Inflammatory macrophage treated with lipopolysaccharide for 4 hours (primary cell): ENCODE measurements at places on chromosomes 16 and 17.

DNA sequence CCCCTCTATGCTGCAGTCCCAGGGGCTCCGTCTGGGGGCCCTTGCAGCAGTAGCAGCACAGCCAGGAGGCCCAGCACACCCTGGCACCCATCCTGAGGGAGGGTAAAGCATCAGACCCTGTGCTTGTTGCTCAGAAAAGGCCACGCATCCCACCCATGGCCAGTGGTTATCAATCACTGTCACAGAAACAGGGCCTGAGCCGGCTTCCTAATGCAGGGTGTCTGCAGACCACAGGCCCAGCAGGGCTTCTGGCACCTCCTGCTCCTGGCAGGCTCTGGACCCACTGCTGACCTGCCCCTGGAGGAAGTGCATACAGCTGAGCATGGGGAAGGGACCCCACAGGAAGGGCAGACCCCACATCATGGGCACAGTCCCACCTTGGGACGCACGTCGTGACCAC lies 26.9 kb upstream of the CDH15 start:
- DNase-seq: no peak

GRCh38 chr16:2686912-2687507 lies 4.7 kb downstream of the KCTD5 start:
- DNase-seq: peak; percentile 83

DNA sequence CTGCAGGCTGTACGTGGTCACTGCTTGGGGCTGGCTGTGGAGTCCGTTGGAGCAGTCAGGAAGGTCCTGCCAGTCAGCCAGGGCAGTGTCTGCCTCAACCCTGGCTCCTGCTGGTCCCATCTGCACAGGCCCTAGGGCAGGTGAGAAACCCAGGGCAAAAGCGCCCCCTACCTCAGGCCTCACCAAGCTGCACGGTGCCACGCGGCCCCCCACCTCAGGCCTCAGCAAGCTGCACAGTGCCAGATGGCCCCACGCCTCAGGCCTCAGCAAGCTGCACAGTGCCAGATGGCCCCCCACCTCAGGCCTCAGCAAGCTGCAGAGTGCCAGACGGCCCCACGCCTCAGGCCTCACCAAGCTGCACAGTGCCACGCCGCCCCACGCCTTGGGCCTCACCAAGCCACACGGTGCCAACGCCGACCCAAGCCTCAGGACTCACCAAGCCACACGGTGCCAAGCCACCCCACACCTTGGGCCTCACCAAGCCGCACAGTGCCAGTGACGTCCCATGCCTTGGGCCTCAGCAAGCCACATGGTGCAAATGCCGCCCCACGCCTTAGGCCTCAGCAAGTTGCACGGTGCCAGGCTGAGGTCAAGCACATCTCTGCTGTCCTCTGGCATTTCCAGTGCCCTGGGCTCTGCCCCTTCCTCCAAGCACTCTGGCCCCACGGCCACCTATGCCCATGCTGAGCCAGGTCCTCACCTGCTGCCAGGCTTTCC lies 5.5 kb downstream of the TMEM204 start:
- DNase-seq: peak; percentile 5

DNA sequence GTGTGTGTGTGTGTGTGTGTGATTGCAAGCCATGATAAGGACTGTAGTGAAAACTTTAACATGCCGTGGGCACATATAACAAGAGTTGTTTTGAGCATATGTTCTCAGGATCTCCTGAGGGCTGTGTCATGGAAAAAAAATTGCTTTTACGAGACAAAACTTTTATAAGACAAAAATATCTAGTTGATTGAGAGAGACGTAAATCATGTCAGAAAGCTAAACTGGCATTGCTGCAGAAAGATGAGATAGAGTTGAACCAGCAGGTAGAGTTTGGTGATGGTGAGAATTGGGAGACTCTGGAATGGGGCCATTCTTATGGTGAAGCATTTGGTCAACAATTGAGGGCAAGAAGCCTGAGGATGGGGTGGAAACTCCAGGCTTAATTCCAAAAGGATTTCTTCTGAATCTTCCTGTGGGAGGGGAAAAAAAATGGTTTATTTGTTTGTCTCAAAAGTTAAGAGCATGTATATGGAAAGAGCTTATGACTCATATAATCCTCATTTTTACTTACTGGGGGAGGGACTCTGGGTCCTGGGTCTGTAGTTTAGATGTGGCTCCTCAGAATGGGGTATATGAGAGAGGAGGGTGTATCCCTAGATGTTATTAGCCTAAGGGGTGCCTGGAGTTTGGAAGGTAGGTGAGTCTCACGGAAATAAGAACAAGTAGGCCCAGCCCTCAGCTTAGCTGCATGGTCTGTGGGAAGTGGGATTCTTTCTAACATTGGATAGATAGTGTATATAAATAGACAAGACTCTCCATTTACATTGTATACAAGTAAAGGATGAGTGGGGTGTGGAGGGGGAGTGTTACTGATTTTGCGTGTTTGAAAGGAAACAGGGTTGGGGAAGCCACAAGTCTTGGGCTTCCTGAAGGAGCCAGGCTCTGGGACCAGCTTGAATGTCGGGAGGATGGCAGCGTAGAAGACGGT lies 7.1 kb downstream of the MINK1 start:
- DNase-seq: no peak

GRCh38 chr16:87075319-87075860 lies 241.8 kb downstream of the C16orf95 start:
- no peak for DNase-seq

- no peak for DNase-seq
Observed at GRCh38 chr16:3782566-3782965, 65.2 kb upstream of the TRAP1 start.

DNA sequence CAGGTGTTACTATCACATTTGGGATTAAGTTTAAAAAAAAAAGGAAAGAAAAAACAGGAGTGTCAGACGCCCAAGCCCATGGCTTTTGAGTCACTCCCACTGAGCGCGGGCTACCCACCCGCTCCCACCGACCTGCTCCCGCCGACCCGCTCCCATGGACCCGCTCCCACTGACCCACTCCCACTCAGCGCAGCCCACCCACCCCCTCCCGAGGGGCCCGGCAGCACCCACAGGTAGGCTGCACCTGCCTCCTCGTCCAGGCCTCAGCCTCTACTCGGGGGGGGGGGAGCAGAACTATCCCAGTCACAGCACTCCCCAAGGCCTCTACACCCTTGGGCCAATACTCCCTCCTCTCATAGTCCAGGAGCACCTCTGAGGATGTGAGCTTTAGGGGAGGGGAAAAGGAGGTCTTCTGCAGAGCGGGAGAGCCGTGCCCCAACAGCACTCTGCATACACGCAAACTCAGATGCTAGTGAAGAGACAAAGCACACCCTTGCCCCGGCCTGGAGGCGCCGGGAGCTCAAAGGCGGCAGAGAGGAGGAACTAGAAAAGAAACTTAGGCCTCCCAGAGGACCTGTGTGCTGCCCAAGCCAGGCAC lies 2.9 kb downstream of the CLUH start:
- DNase-seq: no peak

DNA sequence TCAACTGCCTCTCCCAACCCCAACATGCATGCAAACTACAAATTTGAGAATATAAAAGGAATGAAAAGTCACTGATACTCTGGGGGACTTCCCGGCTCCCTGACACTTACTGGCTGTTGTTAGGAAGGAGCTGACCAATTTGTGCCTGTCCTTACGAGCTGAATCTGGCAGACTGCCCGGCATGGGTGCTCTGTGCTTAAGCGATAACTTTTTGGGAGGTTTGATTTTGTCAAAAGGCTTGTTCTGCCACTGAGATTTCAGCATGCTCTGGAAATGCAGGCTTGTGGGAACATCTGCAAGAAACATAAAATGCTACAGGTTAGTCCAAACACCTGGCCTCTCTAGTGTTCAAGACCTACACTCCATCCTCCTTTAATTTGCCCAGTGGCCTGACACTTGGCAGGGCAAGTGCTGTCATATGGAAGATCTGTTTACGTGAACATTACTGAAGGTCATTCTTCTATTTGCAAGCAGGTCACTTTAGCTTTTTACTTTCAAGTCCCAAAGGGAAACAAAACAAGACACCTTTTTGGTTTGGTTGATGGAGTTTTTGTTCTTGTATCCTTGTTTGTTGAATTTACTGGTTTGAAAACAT lies 40.6 kb downstream of the STH start:
- DNase-seq: no peak

GRCh38 chr16:89602273-89602951 lies 11.0 kb upstream of the DPEP1 start:
- peak; percentile 70 for DNase-seq

DNA sequence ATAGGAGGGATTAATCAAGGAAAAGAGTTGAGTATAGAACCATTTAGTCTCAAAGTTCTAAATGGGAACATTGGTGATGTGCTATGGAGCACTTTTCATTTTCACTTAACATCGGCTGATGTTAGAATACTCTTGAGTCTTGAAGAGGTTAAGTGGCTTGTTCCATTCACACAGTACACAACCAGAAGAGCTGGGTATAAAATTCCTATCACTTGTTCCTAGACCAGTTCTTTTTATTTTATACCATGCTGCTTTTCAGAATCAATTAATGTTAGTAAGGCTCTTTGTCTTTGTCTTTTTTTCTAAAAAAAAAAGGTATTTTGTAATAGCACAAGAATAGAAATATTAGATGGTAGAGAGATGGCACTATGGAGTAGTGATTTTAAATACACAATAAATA lies 1.7 kb upstream of the KRTAP1-1 start:
- no peak for DNase-seq

GRCh38 chr17:61635913-61636432 lies 45.0 kb upstream of the NACA2 start:
- DNase-seq: peak; percentile 56

- no peak for DNase-seq
Observed at GRCh38 chr17:42946812-42947211, 17.4 kb downstream of the AARSD1 start.

GRCh38 chr16:7834771-7835431 lies 502.3 kb downstream of the RBFOX1 start:
- no peak for DNase-seq

- no peak for DNase-seq
Observed at GRCh38 chr17:78255029-78255656, 23.7 kb downstream of the TMEM235 start.

DNA sequence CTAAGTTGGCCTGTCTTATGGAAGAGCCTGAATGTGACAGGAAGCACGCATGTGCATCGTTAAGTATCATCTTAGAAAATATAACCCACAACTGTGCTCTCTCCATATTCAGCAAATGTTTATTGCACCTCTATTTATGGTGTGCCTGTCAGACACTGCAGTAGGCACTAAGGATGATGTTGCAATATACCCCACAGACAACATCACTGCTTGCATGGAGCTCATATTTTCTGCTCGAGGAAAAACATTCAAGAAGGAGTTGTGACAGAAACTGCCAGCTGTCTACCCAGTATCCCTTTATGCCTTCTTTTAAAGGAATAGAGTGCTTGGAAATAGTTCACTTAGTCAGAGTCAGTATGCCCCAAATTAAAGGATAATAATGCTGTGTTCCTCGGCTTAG lies 132.3 kb upstream of the RBFOX1 start:
- DNase-seq: no peak

- no peak for DNase-seq
Observed at GRCh38 chr16:2598723-2599122, 60.9 kb downstream of the PDPK1 start.

DNA sequence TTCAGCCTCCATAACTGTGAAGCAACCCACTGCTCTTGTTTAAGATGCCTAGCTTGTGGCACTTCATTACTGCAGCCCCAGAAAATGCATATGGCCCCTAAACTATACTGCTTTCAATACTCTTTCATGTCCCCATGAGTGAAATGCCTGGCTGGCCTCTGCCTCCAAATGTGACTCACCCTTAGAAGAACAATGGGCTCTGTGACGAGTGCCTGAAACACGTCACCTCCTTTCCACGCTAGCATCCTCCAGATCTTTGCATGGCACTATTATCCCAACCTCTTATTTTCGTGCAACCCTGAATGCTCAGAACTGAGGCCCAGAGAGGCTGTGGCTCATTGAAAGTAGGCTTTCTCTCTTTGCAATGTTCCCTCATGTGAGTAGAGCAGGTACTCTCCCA lies 233.1 kb downstream of the CBLN1 start:
- no peak for DNase-seq

GRCh38 chr17:64423881-64424280 lies 25.0 kb upstream of the MILR1 start:
- no peak for DNase-seq

DNA sequence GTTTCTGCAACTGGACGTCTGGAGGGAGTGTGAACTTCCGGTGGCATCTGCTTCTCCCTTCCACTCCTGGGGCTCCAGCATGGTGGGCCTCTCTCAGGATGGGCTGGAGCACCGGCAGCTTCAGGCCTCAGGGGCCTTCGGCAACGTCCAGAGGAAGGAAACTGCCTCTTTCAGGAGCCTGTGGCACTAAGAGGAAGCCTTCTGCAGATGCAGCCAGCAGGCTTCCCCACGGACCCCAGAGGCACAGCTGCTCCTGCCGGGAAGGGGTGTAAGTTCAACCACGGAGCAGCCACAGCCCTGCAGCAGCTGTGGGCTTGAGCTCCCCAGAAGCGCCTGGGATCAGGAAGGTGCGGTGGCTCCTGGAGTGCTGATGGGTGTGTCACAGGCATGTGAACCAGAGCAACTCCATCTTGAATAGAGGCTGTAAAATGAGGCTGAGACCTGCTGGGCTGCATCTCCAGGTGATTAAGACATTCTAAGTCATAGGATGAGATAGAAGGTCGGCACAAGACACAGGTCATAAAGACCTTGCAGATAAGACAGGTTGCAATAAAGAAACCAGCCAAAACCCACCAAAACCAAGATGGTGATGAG lies 50.8 kb upstream of the KLHDC4 start:
- no peak for DNase-seq

DNA sequence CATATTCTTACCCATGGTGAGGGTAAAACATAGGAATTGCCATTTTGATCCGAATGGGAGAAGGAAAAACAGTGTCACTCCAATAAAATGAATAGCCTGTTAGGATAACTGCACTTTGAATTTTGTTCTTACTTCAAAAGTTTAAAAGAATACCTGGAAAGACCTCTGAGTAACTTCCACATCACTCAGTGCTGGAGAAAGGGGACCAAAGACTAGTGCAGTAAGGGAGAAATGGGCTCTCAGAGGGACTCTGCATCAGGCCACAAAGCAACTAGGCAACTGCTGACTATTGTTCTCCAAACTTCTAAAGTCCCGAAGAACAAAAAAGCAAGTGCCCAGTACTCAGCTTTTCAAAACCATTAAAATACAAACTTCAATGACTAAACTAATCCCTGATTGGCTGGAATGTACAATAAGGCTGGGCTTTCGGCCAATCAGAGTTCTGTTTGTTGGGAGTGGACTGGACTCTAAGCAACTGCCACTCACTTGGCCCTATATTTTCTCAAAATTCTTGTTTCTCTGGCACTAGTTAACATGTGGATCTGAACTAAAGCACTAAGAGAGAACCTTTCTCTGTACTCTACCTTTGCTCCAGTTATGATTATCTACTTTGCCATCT lies 6.2 kb downstream of the DNAJC7 start:
- peak; percentile 56 for DNase-seq

GRCh38 chr16:88487920-88488851 lies 35.1 kb downstream of the ZFPM1 start:
- no peak for DNase-seq

GRCh38 chr17:40072040-40072734 lies 9.4 kb downstream of the THRA start:
- no peak for DNase-seq

GRCh38 chr16:81457326-81458133 lies 12.9 kb downstream of the CMIP start:
- peak; percentile 81 for DNase-seq
